ENCODE measurements at places on chromosomes 7 and 10.

DNA sequence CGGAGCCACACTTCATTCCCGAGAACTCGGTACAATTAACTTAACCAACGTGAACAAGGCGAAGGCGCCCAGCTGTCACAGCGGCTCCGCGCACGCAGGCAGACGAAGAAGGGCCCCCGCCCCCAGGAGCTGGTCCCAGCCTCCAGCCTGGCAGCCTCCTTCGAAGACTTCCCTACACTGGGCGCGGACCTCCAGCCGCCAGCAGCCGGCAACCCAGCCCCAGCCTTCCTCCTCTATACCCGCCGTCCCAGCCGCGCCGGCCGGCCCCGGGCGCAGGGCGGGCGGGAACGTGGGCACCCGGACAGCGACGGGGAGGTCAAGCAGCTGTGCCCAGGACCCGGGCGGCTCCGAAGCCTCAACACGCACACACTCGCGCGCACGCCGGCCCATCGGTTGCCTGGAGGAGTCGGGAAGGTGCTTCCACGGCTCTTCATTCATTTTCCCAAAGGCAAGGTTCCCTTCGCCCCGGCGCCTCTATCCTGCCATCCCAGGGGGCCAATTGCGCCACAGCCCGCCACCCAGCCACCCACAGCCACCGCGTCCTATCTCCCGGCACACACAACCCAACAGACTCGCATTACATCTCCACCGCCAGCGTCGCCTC lies 1.6 kb downstream of the CHST15 start:
- no peak for DNase-seq

GRCh38 chr10:26474026-26474425 lies 35.9 kb downstream of the APBB1IP start:
- no peak for DNase-seq

- peak; percentile 12 for DNase-seq
Measured at GRCh38 chr10:75043256-75044131, 68.0 kb upstream of the SAMD8 start.

DNA sequence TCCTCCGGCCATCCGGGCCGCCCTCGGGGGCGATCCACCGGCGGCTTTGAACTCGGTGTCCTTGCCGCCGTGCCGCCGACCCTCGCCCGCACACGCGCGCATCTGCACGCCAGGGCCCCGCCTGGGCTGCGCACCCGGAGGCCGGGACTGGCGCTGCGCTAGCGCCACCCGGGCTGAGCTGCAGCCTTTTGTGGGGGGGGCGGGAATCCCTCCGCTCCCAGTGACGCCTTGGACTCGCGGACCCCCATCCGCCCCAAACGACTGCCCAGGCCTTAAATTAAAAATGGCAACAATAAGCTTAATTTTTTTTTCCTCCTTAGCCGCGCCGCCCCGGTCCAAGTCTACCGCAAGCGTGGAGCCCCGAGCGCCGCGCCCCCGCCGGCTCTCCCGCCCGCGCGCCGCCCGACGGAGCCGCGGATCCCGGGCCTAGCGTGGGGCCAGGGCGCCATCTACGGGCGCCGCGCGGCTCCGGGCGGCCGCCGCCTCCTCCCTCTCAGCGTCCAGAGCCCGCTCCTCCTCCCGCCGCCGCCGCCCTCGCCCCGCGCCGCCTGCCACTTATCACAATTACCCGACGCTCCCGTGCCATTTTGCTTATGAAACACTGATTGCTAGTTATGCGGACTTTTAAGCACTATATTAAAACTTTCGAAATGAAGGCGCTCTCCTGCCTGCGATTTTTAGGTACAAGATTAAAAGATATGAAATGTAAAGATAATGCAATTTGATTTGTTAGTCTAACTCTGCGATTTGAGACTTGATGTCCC lies 7.5 kb upstream of the EBF3 start:
- DNase-seq = no peak

DNA sequence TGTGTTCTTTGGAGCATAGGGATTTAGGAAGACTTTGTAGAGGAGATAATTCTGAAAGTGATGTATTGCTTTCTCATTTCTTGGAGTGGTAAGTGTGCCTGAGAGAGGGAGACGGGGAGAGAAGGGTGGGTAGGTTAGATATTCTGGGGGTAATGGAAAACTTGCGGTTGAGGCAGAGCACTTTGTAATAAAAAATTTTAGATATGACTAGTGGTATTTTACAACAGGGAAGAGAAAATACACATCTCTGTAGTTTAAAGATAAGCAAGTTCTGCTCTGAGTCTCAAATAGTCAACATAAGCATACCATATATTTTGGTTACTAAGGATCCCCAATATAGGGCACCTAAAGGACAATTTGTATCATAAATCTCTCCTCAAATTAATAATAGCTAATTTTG lies 6.6 kb downstream of the VPS50 start:
- no peak for DNase-seq

- no peak for DNase-seq
Measured at GRCh38 chr7:43363035-43363791, 219.7 kb upstream of the STK17A start.

DNA sequence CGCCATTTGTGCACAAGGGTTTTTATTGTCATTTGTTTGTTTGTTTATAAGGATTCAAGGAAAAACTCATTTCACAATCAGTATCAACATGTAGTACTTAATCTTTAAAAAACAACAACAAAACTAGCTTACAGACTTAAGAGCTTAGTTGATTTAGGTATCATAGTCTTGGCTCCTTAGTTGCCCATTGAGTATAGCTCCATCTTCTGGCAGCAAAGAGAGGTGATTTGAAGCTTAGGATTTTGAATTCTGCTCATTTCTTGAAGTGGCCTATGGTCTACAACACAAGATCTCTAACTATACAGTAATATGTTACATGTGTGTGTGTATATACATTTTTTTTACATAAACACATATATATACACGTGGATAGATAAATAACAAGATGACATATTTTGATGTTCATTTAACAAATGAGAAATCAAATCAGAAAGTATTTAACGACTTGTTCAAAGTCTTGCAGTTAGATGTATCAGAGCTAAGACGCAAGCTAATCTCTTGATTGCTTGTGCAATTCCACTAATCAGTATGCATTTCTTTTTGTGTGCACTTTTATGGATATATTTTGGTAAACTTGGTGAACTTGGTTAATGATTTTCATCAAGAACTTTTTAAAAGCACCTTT lies 307.3 kb downstream of the CAMK1D start:
- DNase-seq = no peak

DNA sequence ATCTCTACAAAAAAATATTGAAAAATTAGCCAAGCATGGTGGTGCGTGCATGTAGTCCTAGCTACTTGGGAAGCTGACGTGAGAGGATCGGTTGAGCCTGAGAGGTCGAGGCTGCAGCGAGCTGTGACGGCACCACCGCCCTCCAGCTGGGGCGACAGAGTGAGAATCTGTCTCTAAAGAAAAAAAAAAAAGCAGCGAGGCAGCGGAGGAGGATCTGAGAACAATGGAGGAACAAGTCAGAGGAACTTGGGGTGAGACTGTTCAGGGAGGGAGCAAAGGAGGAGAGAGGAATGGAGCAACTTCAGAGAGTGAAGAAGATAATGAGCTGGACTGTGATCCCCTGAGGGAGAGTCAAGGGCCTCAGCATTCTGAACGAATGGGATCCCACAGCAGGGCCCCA lies 85.4 kb downstream of the MKX start:
- no peak for DNase-seq

- DNase-seq = no peak
Measured at GRCh38 chr10:44990302-44990655, 10.4 kb upstream of the ZNF22 start.

- no peak for DNase-seq
Measured at GRCh38 chr7:132114411-132114810, 461.9 kb downstream of the PLXNA4 start.

DNA sequence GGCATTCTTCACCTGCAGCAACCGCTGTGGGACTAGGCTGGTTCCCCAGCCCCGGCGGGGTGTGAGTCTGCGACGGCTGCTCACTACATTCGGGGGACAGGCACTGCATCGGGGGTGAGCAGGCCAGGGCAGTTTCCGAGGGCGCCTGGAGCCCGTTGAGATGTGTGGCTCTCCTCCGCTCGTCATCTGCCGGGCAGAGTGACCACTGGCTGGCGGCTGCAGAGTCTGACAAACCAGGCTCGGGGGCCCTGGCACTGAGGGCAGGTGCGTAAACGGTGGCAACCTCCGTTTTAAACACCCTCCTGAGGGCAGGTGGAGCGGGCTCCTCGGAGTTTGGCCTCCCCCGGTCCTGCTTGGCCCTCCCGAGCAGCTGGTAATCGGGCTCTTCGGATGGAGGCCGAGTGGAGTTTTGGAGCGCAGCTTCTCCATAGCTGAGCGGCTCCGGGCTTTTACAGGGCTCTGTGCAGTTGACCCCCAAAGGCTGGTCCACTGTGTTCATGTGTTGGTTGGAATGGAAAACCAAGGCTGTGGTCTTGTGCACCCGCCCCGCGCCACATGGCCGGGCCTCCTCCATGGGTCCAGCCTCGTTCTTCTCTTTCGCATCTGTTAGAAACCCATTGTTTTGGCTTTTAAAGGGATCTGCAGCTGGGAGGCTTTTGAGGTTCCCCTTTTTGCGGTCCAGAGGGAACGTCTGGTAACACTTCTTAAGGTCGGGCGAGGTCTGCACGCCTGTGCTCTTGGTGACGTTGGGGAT lies 20.9 kb downstream of the INSYN2A start:
- DNase-seq = no peak

DNA sequence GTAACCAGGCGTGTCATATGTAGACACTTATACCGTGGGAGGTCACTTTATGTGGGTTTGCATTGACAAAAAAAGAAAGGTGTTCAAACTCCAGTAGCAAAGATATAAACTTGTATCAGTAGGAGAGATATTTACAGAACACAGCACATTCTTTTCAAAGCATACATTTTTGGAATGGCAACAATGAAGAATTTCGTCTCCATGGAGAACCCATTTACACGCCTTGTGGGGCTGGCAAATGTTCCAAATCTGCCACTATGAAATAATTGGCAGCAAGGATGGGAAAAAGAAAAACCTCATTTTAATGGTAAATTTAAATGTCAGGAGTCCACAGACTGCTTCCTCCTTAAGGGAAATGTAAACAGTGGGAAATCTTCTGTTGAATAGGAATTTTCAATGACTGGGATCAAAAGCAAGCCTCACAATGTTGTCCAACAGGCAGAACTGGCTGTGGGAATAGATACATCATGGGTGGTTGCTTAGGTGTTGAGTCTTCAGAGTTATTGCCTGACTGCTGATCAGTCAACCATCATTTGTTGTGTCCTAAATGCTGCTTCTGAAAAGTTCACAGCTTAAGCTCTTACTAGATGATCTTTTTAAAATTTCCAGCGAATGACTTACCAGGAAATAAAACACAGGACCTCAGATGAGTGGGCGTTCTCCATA lies 256.6 kb upstream of the SEMA3C start:
- DNase-seq = no peak

GRCh38 chr10:131735577-131735976 lies 165.2 kb upstream of the PPP2R2D start:
- no peak for DNase-seq

DNA sequence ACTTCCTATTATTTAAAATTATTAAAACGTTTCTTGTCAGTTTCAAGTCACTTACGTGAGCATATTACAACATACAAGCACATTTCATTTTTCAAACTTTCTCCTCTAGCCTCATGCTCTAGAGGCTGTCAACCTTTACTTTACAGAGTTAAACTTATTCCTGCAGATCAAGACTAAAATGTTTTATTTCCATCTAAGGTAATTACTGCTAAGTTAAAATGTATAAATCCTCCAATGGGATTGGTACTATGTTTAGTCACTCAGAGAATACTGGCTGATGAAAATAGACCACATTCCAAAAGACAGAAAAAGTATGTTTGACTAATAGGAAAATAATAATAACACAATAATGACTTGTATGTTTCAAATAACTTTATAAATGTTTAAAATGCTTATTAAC lies 8.4 kb upstream of the TRDMT1 start:
- DNase-seq = no peak

DNA sequence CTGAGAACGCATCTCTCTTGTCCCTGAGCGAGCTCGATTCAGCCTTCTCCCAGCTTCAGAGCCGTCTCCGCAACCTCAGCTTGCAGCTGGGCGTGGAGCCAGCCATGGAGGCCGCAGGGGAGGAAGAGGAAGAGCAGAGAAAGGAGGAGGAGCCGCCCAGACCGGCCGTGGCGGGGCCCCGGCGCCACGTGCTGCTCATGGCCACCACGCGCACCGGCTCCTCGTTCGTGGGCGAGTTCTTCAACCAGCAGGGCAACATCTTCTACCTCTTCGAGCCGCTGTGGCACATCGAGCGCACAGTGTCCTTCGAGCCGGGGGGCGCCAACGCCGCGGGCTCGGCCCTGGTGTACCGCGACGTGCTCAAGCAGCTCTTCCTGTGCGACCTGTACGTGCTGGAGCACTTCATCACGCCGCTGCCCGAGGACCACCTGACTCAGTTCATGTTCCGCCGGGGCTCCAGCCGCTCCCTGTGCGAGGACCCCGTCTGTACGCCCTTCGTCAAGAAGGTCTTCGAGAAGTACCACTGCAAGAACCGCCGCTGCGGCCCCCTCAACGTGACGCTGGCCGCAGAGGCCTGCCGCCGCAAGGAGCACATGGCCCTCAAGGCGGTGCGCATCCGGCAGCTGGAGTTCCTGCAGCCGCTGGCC lies 43.2 kb downstream of the CHST3 start:
- DNase-seq = no peak

- DNase-seq = no peak
Measured at GRCh38 chr10:50788951-50789945, 49.5 kb downstream of the ASAH2B start.

DNA sequence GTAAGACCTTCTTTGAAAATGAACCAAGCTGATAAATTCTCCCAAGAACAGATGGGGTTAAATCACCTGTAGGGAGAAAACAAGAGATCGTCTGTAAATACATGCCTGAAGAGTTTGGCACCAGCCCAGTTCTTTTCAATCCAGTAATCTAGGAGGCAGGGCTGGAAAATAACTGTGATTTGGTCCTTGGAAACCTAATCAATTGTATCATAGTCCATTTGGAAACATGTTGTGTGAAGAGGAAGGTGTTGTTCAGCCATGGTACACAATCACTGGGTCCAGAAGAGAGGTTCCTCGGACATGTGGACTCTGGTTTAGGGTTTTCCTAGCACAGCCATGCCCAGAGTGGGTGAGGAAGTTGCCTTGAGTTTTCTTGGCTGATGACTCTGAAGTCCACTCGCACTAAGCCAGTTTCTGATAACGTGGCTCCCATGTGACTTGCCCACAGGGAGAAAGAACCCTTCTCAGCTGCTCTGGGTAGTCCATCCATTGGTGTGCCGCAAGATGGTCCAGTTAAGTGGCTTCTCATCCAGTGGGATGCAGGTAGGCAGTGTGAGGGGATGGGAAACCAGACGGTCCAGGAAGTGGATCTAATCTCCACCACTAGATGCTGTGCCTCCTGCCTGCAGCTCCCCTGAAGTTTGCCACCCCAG lies 5.1 kb downstream of the BLNK start:
- no peak for DNase-seq

DNA sequence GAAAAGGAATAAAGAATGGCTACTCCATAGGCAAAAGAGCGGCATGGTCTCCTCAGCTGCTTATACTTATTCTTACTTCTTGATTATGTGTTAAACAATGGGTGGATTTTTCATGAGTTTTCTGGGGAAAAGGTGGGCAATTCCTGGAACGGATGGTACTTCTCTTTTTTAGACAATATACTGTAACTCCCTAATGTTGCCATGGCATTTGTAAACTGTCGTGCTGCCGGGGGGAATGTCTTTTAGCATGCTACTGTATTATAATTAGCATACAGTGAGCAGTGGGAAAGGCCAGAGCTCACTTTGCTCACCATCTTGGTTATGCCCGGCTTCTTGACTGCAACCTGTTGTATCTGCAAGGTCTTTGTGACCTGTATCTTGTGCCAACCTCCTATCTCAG lies 372.1 kb upstream of the AKR1E2 start:
- no peak for DNase-seq

- no peak for DNase-seq
Measured at GRCh38 chr10:34613491-34613890, 201.6 kb downstream of the PARD3 start.

Measured in activated CD4-positive, alpha-beta T cell treated with anti-CD3 and anti-CD28 coated beads, Interleukin-2, amount 50 U/mL, for 1 hour (primary cell).